ENCODE measurements at places on chromosomes 16 and 17.

DNA sequence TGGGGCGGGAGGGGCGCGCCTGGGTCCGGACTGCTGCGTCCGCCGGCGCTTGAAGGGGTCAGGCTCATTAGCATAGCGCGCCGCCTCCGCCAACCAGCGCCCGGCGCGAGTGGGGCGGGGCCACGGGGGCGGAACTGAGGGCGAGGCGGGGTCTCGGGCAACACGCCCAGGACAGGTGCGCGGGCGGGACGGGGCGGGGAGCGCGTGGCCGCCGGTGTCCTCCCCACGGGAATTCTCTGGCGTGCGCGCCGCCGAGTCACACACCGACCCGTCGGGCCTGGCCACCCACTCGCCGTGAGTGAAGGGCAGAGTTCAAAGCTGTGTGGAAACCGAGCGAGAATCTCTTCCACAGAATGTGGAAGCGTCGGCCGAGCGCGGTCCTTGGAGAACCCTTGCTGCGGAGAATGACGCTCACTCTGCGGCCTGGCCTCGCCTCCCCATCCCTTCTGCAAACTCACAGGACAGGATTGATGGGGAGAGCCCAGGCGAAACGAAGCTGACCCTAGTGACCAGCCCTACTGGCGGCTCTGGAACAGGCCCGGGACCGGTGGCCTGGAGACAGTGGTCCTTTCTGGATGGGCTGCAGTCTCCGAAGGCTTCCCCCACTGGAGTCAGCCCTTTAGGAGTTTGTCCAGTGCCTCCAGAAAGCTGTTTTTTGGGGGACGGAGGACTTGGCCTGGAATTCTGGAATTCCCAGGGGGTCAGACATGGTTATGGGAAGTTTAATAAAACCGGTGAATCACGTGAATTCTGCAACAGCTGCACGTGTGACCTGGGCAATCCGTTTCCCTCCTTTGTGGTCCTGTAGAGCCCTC lies at the start of gene SNAI3:
SNAI3 (minus strand) TSS at position 69 of the 815 bp plus-strand sequence. CDS start 101 bp downstream, outside the sequence.
- DNase-seq: peak; percentile 91
- H3K36me3 ChIP-seq: no peaks in the 10 kb centered on the region

- H3K27me3 ChIP-seq: no peaks in the 10 kb centered on the region
- H3K27ac ChIP-seq: no peak overlapping the region
- H3K4me3 ChIP-seq: no peak overlapping the region
- no peaks in the 10 kb centered on the region for H3K36me3 ChIP-seq
Measured at GRCh38 chr17:17666111-17666714, 15.0 kb upstream of the RAI1 start.

GRCh38 chr17:7842380-7843256 lies 8.6 kb downstream of the KDM6B start:
- peak; percentile 97 for DNase-seq
- peaks cover 16% of the 10 kb centered on the region for H3K36me3 ChIP-seq
- no peaks in the 10 kb centered on the region for H3K27me3 ChIP-seq
- peak overlapping the region; percentile 98 for H3K27ac ChIP-seq
- peak overlapping the region; percentile 97 for H3K4me3 ChIP-seq
- H3K4me1 ChIP-seq: peaks cover 60% of the 10 kb centered on the region

DNA sequence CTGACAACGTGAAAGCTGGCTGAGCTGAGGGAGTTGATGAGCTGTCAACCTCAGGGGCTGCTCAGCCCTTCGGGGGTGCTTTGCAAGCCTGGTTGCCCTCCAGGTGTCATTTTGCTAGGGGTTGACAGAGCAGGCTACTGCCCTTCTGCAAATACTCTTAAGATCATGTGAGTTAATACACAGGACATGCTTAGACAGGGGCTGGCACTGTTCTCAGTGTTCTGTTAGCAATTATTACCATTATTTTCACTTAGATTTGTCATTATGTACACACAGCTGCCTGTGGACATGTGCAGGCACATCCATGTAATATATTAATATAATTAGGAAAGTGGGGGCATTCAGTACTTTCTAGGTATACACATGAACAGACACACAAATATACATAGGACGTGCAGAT lies 554.3 kb upstream of the HSBP1 start:
- H3K4me3 ChIP-seq: no peak overlapping the region
- DNase-seq: no peak
- peaks cover 3% of the 10 kb centered on the region for H3K27me3 ChIP-seq
- H3K36me3 ChIP-seq: no peaks in the 10 kb centered on the region
- no peak overlapping the region for H3K27ac ChIP-seq

GRCh38 chr17:75208161-75208560 lies 2.7 kb downstream of the NUP85 start:
- H3K27me3 ChIP-seq: no peaks in the 10 kb centered on the region
- H3K4me1 ChIP-seq: peaks cover 9% of the 10 kb centered on the region
- peak overlapping the region; percentile 47 for H3K4me3 ChIP-seq
- DNase-seq: no peak
- H3K27ac ChIP-seq: no peak overlapping the region

DNA sequence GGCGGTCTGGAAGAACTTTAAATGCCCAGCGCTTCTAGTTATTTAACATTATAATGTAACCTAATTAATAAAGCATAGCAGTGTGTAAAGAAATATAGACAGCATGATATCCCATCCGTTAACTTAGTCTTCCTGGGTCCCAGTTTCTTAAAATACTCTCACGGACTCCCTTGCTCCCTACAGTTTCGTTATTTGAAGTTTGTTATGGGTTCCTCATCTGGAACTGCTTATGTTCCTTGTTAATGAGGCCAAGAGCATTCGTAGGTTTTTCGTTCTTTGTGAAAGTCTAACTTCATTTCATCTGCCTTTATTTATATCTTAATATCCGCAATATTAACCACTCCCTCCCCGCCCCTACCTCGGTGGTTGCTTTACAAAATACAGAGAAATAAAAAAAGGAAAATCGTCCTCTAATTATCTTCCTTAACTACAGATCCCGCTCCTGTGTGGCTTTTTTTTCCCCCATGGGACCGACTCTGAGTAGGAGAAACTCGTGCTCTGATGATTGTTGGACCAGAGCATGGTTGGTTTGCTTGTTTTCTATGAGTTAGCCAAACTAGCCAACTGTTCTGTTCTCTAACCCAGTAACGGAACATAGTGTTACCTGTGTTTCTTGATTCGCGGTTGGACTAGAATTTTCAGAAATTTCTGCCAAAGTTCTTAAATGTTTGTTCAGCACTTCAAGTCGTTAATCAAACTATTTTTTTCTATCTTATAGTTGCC lies 863 bp downstream of the ADPRM start:
- H3K4me3 ChIP-seq: peak overlapping the region; percentile 97
- H3K27ac ChIP-seq: peak overlapping the region; percentile 94
- DNase-seq: no peak
- no peaks in the 10 kb centered on the region for H3K27me3 ChIP-seq
- peaks cover 53% of the 10 kb centered on the region for H3K36me3 ChIP-seq

DNA sequence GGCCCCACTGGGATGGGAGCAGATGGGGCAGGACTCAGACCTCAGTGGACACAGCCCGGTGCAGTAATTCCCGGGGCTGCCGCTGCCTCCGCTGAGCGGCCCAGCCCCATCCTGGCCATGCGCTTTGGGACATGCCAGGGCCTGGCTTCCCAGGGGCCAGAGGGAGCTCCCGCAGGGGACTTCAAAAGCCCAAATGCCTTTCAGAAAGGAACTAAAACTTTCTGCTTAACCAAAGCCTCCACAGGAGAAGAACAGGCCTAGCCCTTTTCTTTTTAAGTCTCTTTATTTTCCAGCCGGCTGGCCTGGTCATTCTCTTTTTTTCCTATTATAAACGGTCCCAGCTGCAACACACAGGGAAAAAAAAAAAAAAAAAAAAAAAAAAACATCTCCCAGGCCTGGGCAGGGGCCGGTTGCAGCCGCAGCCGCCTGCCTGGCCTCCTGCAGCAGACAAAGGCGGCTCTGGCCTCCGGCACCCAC lies 10.7 kb upstream of the ZNF423 start:
- H3K27me3 ChIP-seq: peaks cover 11% of the 10 kb centered on the region
- H3K27ac ChIP-seq: no peak overlapping the region
- no peaks in the 10 kb centered on the region for H3K4me1 ChIP-seq
- no peak for DNase-seq
- no peaks in the 10 kb centered on the region for H3K36me3 ChIP-seq
- H3K4me3 ChIP-seq: no peak overlapping the region

Data from activated naive CD8-positive, alpha-beta T cell treated with anti-CD3 and anti-CD28 coated beads for 36 hours (primary cell).